Right kidney (tissue), 9 donors: ENCODE measurements at places on chromosomes 13 and 19.

DNA sequence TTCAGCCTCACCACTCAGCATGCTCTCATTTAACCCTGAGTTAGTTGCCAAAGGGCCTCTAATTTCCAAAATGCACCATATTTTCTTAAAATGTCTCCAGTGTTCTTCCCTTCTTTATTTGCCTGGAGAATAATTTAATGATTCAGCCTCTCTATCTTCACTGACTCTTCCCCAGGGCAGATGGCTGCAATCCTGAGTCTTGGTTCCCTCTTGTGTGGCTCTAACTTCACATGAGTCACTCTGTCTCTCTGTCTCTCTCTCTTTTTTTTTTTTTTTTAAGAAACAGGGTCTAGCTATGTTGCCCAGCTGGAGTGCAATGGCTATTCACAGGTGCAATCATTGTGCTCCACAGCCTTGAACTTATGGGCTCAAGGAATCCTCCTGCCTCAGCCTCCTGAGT lies 251.4 kb downstream of the VWA8 start:
- DNase-seq, result no peak

- no peak for DNase-seq
Observed at GRCh38 chr13:46341112-46341711, 45.8 kb downstream of the RUBCNL start.

GRCh38 chr19:5684694-5685430 lies 4.0 kb downstream of the HSD11B1L start:
- DNase-seq, result no peak

DNA sequence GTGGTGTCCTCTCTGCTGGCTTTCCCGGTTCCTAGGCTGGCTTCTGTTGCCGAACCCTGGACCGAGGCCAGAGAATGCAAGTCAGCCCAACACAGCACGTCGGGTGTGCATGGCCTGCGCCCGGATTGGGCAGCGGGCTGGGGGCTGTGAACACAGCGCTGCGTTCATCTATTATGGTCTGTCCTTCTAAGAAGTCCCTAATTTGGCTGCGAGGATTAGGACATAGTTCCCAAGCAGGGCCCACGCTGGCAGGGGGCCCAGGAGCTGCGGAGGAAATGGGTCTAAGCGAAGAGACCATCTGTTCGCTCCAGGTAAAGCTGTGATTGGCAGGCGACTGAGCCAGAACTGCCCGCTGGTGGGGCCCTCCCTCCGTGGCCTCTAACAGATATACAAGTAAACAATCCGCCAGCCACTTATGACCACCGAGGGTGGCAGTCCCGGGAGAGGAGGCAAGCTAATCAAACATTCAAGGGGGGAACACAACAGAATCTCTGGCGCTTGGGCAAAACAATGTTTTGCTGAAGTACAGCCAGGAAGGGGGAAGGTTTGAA lies 6.0 kb downstream of the SYCE2 start:
- peak; percentile 65 for DNase-seq

GRCh38 chr13:77883328-77883727 lies 35.3 kb downstream of the EDNRB start:
- no peak for DNase-seq

- no peak for DNase-seq
Observed at GRCh38 chr13:18943273-18943672, 238.4 kb downstream of the TUBA3C start.

DNA sequence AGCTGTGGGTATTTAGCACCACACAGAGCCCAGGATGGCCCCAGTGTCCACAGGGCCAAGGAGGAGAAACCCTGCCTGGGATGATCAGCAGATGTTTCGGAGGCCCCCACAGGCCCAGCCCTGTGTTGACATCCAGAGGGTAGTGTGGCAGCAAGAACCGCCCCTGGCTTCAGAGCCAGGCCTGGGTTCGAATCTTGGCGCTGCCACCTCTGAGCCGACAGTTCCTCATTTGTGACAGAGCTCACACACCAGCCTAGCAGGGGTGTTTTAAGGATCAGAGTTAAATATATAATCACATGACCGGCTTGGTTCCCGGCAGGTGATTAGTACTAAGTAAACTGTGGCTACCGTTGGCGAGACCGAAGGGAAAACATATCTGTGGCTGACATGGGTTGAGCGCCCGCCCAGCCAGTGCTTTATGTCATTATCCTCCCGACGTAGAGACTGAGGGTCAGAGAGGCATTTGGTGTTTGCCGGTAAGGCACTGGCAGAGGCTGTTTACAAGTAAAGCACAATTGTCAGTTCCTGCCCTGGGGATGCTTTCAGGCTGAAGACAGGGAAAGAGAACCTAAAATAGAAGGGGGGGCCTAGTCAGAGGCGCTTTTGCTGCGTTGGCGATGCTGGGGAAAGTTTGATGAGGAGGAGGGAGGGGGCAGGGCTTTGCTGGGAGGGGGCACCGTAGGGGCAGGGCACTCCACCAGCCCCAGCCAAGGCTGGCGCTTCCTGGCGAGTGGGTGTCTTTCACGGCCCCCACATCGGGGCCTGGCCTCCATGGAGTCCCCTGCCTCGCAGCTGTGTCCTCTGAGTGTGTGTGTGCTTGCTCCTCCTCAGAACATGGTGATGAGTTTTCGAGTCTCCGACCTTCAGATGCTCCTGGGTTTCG lies 4.8 kb downstream of the PIAS4 start:
- no peak for DNase-seq

- DNase-seq, result no peak
Observed at GRCh38 chr13:100095498-100095897, 6.6 kb downstream of the PCCA start.

DNA sequence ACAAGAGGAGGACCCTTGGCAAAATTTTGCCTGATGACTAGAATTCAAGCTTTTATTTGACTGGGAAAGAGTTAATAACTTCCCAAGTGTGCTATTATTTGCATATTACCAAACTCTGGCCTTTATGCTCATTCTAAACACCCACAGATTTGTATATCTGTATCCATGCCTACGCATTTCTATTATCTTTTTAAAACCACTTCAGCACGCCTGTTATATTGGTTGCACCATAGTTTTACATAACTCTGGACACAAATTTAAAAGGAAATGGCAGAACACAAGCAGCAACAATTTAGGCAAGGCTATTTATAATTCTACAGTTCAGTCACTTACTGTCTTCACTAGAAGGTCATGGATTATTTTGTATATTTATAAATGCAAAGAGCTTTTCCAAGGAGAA lies 3.7 kb upstream of the RASL11A start:
- DNase-seq, result no peak

- DNase-seq, result no peak
Observed at GRCh38 chr19:4849019-4849418, 17.5 kb upstream of the TICAM1 start.

DNA sequence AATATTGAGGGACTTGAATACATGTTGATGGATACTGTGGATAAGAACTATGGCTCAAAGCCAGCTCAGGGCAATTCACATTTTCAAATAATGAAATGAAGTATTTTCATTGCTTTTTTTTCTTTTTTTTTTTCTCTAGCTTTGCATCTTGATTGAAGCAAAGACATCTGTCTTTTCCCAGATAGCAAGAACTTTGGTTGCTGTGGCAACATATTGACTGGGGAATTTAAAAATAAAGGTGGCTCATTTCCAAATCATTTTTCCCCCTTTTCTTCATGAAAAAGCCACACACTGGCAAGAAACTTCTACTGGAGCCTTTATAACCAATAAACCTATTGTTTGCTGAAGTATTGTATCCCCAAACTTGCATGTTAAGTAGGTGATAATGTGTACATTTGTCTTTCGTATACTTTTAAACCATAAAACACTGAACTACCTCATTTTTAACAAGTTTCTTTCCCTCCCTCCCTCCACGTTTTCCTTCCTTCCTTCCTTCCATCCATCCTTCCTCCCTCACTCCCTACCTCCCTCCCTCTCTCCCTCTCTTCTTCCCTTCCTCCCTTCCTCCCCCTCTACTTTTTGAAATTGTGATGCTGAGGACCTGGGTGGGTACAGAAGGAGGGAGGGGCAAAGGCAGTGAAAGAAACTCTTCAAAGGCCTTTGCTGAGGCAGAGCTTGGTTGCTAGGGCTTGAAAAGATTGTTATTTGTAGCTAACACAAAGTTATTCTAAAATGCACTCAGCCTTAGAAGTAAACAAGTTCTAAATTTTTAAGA lies 343.5 kb upstream of the SPRY2 start:
- no peak for DNase-seq
